Vagina (tissue), 2 donors: ENCODE measurements at places on chromosomes 7 and 10. TPM values are rescaled to one million over a fixed set of nuclear protein-coding genes. Genes with fewer than 3 reads are reported as not detected.

Gene ENTPD7
- 6.6 TPM for total RNA-seq

Gene FLNC
- 31.9 TPM for total RNA-seq

GRCh38 chr10:52609071-52609470 lies 163.5 kb downstream of the MBL2 start:
- DNase-seq = no peak
- no peaks in the 10 kb centered on the region for H3K27me3 ChIP-seq
- H3K4me3 ChIP-seq = no peak overlapping the region

DNA sequence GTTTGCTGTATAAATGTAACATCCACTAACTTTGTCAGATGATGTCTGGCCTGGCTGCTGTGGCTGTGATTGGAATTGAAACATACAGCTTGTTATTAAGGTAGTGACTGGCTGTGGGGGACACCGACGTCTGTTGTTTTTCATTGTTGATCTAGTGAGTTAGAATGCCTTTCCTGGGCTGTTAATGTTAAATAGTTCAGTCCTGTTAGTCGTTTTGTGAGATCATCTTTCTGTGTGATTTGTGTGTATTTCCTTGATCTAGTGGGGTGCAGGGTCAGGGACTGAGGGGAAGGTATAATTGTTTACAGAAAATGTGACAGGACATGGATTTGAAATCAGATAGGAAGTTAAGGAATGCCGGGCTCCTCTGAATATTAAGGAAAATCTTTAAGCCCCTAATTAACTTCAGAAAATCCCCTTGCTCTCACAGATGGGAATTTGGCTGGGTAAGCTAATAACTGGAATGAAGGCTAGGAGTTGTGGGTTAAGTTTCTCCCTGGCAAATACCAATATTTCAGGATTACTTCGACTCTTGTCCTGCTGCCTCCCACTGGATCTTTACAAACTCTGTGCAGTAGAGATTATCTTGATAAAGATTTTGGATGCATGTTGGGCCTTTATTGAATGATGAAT lies 163.1 kb downstream of the AUTS2 start:
- H3K36me3 ChIP-seq = no peaks in the 10 kb centered on the region
- H3K4me3 ChIP-seq = no peak overlapping the region
- no peaks in the 10 kb centered on the region for H3K27me3 ChIP-seq
- H3K27ac ChIP-seq = no peak overlapping the region
- no peak for DNase-seq

- no peak overlapping the region for H3K27ac ChIP-seq
- H3K27me3 ChIP-seq = no peaks in the 10 kb centered on the region
- peaks cover 19% of the 10 kb centered on the region for H3K4me1 ChIP-seq
- no peaks in the 10 kb centered on the region for H3K36me3 ChIP-seq
- no peak for DNase-seq
Observed at GRCh38 chr7:31029251-31030042, 22.7 kb upstream of the ADCYAP1R1 start.

Gene MICU1
- total RNA-seq = 29.2 TPM

Gene FAM25G
- total RNA-seq = not detected

DNA sequence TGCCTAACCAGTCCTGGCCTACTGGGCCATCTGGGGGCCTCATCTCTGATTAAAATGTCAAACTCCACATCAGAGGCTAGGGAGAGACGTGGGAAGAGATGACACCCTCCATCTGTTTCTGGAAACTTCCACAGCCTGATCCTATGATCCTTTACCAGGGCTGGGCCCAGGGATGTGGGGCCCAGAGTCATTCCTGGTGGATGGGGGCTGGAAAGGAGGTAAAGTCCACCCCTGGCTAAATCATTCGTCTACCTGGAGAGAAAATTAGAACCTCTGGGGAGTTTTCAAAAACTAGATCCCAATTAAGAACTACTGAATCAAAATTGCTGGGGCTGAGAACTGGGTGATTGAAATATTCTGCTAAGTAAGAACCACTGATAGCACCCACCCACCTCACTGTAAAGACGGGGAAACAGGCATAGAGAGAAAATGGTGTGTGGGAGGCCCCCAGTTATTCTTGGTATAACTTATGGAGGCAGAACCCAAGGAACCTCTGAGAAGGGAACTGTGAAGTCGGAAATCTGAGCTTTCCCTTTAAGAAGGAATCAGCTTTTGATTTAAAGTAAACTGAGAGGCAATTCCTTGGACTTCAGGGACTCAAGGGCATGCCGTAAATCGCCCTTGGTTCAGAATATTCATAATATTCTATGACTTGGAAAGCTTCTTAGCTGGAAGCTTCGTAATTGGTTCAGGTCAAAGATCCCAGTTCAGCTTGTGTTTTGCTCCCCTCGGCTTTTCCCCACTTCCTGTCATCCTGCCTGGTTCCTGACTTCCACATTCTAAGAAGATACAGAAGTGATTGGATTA lies 53.1 kb downstream of the PRKAG2 start:
- no peak for DNase-seq
- no peak overlapping the region for H3K4me3 ChIP-seq
- H3K27ac ChIP-seq = no peak overlapping the region

DNA sequence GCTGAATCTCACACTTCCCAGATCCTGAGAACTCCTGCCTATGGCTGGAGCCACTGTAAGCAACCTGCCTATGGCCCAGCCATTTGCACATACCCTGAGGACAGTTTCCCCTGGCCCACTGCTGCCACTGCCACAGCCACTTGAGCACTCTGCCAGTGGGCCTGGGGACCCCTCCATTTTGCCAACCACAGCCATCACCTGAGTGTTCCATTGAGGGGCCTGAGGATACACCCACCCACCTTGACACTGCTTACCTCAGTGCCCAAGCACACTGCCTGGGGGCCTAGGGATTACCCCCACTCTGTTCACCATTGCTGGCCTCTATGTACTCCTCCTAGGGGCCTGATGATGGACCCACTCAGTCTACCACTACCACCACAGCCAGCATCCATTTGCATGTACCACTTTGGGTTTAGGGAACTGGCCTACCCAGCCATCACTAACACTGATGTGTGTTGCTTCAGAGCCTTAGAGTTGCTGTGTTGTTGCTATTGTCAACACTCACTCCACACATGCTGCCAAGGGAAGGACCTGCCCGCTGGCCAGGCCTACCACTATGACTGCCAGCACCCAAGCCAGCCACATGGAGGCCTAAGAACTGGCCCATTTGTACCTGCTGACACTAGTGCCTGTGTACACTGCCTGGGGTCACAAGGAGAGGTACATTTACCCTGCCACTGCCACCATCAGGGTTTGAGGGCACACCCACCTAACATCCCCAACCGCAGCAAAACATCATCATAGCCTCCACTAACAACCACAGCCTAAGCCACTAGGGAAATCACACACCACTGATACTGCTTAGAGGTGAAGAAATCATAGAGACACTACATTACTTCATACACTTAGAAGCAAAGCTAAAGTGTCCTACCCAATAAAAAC lies 45.9 kb upstream of the ANTXRL start:
- H3K4me1 ChIP-seq = no peaks in the 10 kb centered on the region
- no peaks in the 10 kb centered on the region for H3K36me3 ChIP-seq
- H3K27ac ChIP-seq = no peak overlapping the region
- H3K27me3 ChIP-seq = no peaks in the 10 kb centered on the region
- no peak overlapping the region for H3K4me3 ChIP-seq
- peak; percentile 56 for DNase-seq

Gene PAOX
- 16.9 TPM for total RNA-seq

Gene GNAI1
- total RNA-seq = 50.6 TPM

- H3K4me1 ChIP-seq = no peaks in the 10 kb centered on the region
- H3K36me3 ChIP-seq = no peaks in the 10 kb centered on the region
- H3K4me3 ChIP-seq = no peak overlapping the region
- H3K27ac ChIP-seq = no peak overlapping the region
- DNase-seq = no peak
- H3K27me3 ChIP-seq = no peaks in the 10 kb centered on the region
Observed at GRCh38 chr7:112293416-112293815, 86.9 kb downstream of the ZNF277 start.

Gene CCDC172
- not detected for total RNA-seq

DNA sequence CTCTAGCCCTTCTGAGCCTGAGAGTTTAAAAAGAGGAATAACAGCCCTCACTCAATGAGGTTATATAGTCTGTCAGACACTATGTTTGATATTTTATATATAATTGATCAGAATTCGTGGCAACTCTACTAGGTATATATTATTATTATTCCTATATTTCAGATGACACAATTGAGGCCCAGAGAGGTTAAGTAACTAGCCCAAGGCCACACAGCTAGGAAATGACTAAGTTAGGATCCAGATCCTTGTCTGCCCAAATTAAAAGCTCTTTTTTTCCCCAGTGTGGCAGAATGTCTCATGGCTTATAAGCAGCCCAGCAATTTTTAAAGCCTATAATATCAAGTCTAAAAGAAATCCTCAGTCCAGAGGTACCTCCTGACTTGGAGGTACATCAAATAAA lies 1119.9 kb upstream of the AUTS2 start:
- no peaks in the 10 kb centered on the region for H3K27me3 ChIP-seq
- H3K4me1 ChIP-seq = no peaks in the 10 kb centered on the region
- H3K27ac ChIP-seq = no peak overlapping the region

GRCh38 chr7:5350600-5351385 lies 68.0 kb downstream of the SLC29A4 start:
- peaks cover 35% of the 10 kb centered on the region for H3K4me1 ChIP-seq
- no peaks in the 10 kb centered on the region for H3K27me3 ChIP-seq
- H3K27ac ChIP-seq = no peak overlapping the region
- no peak overlapping the region for H3K4me3 ChIP-seq
- DNase-seq = no peak
- peaks cover 42% of the 10 kb centered on the region for H3K36me3 ChIP-seq

Gene PRSS37
- total RNA-seq = not detected

- H3K27me3 ChIP-seq = no peaks in the 10 kb centered on the region
- no peak overlapping the region for H3K4me3 ChIP-seq
- H3K27ac ChIP-seq = no peak overlapping the region
Observed at GRCh38 chr10:127303105-127303504, 106.7 kb upstream of the INSYN2A start.

DNA sequence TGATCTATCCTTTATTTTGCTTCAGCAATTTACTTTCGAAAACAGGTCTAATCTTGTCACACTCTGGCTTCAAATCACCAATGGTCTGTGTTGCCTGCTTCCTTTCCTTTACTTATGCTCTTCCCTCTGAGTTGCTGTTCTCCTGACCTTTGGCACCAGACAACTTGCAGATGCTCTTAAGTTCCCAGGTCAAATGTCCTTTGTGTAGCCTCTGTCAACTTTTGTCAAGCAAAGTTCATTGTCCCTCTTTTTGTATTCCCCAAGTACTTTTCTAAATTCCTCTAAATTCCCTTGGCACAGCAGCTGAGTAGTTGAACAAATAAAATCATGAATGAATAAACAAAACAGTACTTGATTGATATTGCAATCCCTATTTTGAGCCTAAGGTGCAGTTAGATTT lies 289.4 kb downstream of the BICC1 start:
- H3K27me3 ChIP-seq = no peaks in the 10 kb centered on the region
- no peak overlapping the region for H3K4me3 ChIP-seq
- no peaks in the 10 kb centered on the region for H3K4me1 ChIP-seq

DNA sequence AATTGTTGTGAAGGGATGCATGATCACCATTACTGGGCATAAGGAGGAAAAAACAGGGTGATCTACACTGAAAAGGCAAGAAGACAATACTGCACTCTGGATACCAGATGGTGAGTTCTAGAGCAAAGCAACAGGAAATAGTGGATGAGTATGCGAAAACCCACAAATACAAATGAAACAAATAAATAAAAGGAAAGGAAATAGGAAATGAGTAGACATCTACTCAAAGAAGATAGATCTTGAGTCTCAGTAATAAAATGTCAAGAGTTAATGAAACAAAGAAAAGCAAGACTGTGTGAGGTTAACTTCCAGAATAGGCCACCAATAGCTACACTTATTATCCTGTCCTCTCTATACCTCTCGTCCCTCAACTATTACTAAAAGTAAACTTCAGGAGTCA lies 11.7 kb downstream of the ORC5 start:
- no peaks in the 10 kb centered on the region for H3K27me3 ChIP-seq
- H3K36me3 ChIP-seq = peaks cover 49% of the 10 kb centered on the region
- H3K4me1 ChIP-seq = no peaks in the 10 kb centered on the region
- H3K27ac ChIP-seq = no peak overlapping the region
- no peak for DNase-seq

DNA sequence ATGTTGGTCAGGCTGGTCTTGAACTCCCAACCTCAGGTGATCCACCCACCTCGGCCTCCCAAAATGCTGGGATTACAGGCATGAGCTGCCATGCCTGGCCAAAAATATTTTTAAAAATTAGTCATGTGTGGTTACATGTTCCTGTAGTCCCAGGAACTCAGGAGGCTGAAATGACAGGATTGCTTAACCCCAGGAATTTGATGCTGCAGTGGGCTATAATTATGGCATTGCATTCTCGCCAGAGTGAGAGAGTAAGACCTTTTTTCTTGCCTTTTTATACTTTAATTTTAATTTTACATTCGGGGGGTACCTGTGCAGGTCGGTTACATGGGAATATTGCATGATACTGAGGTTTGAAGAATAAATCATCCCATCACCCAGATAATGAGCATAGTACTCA lies 86.6 kb upstream of the ZNF92 start:
- no peaks in the 10 kb centered on the region for H3K36me3 ChIP-seq
- no peak overlapping the region for H3K4me3 ChIP-seq
- H3K4me1 ChIP-seq = no peaks in the 10 kb centered on the region
- H3K27me3 ChIP-seq = no peaks in the 10 kb centered on the region

DNA sequence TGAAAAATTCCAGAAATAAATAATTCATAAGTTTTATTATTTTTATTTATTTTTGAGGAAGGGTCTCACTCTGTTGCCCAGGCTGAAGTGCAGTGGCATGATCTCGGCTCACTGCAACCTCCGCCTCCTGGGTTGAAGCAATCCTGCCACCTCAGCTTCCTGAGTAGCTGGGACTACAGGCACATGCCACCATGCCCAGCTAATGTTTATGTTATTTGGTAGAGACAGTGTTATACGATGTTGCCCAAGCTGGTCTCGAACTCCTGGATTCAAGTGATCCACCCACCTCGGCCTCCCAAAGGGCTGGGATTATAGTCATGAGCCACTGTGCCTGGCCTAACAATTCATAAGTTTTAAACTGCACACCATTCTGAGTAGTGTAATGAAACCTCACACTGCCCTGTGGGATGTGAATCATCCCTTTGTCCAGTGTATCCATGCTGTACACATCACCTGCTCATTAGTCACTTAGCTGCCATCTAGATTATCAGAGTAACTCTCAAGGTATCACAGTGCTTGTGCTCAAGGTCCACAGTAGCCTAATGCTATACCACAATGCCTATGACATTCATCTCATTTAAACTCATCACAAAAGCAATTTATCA lies 17.9 kb downstream of the RTKN2 start:
- no peak overlapping the region for H3K4me3 ChIP-seq
- H3K27me3 ChIP-seq = no peaks in the 10 kb centered on the region
- H3K27ac ChIP-seq = no peak overlapping the region
- DNase-seq = no peak

- no peak overlapping the region for H3K4me3 ChIP-seq
- H3K36me3 ChIP-seq = no peaks in the 10 kb centered on the region
- no peak overlapping the region for H3K27ac ChIP-seq
Observed at GRCh38 chr10:81875467-81876252, 666 bp downstream of the NRG3 start.
